ENCODE measurements at places on chromosomes 7 and 10.

DNA sequence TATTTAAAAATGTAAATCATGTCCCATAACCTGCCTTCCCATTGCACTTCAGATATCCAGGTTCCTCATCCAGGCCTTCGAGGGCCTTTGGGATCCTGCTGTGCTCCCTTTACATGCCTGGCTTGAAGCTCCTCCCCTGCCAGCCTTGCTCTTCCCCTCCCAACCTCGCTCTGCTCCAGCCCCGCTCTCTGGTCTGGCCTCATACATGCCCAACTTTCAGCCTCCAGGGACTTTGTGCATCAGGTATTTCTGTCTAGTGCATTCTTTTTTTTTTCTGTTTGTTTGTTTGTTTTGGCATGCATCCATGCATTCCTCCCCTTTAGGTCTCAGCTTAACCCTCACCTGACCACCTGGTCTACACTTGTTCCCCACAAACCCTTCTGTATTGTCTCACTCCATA lies 160.3 kb downstream of the SNX10 start:
- DNase-seq, result no peak

DNA sequence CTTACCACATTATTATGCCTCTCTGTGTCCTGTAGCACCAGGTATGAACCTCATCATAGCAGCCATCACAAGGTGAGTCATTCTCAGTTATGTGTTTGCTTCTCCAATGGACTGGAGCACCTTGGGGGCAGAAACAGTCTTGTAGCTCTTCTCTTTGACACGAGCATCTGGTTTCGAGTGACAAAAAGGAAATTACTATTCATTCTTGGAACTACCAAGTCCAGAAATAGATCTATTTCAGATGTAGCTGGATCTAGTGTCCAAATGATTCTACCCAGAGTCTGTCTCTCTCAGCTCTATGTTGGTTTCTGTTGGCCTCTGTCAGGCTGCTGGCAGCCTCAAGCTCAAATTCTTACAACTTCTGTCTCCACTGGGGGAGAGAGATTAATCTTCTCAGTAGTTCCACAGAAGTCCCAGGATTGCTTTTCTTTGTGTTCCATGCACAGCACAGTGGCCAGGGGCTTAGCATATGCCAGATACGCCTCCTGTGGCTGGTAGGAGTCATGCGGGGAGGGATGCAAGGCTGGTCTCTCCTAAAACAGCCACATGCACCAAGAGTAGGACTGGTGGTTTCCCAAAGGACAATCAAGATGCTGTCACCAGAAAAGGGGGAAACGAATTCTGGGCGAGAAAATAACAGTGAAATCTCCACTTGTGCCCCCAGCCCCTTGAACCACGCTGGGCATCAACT lies 37.2 kb upstream of the PAPSS2 start:
- DNase-seq, result no peak

DNA sequence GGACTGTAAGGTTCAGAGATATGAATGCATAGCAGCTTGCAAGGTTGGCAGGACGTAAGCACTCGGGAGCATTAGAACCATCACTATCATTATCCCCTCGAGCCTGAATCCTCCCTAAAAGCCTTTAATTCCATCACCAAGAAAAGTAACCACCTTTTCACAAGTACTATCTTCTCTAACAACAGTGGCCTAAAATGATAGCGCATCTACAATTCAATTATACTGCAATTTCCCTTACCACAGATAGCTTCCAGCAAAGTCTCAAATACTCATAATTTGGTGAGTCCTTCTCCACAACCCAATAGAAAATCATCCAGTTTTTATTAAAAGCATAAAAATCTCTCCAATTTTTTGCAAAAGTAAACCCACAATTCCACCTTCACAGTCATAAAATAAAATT lies 42.0 kb downstream of the COL1A2 start:
- DNase-seq, result no peak

DNA sequence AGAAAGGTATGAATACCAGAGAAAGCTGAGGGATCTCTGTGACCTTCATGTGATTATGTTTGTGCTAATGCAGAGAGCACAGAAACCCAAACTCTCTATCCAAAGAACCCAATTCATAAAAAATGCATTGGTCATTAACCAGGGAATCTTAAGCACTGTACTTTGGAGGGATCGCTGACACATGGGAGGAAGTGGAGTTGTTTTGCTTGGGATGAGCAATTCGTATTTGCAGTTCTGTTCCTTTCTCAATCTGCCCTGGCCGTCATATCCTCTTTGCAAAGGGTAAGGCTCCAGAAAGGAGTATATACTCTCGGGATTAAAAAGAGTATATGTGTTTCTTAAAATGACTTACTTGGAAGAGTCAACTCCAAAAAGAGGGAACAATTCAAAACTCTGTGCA lies 221.3 kb downstream of the POU6F2 start:
- no peak for DNase-seq

DNA sequence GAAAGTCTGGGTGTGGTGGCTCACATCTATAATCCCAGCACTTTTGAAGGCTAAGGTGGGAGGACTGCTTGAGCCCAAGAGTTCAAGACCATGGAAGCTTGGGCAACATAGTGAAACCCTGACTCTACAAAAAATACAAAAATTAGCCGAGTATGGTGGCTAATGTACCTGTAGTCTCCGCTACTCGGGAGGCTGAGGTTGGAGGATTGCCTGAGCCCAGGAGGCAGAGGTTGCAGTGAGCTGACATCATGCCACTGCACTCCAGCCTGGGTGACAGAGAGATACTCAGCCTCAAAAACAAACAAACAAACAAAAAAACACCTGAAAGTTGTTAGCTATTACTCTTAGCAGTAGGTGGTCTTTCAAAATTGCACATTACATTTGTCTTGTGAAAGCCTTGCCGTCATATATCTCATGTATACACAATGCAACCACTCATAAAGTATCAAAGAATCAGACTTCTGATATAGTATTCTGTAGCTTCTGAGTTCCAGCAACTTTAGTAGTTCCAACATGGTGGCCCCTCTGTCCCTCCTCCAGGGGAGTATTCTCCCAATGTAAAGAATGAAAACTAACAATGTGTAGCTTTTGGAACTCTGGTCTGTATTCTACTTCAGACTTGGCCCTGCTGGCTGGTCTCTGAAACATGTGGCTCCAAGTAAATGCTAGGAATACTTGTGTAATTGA lies 101.5 kb downstream of the ZNF92 start:
- no peak for DNase-seq

DNA sequence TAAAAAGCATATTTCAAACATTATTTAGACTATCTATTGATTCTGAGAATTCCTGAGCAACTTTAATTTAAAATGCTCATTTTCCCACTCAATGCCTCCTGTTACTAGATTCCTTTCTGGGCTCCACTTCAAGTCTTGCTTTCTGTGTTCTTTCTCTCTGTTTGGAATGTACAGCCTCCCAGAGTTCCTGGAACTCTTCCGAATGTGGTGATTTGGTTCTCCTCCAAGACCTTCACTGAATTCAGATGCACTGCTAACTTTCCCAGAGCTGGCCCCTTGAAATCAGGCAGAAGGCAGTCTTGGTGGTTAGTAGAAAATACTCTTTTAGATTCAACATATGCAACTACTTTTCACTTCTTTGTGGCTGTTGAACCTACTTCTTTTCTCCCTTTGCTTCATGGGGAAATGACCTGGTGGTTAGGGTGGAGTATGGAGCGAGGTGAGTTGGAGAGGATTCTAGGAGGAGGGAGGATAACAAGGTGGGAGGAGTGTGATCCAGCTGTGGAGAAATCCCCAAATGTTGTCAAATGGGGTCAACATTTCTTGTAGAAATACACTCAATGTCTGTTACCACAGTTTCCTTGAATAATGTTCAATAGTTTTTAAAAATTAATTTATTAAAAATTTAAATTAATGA lies 27.9 kb upstream of the CCDC7 start:
- DNase-seq, result no peak

- no peak for DNase-seq
These were observed 602.7 kb upstream of the NRP1 start for GRCh38 chr10:33937036-33937730.

DNA sequence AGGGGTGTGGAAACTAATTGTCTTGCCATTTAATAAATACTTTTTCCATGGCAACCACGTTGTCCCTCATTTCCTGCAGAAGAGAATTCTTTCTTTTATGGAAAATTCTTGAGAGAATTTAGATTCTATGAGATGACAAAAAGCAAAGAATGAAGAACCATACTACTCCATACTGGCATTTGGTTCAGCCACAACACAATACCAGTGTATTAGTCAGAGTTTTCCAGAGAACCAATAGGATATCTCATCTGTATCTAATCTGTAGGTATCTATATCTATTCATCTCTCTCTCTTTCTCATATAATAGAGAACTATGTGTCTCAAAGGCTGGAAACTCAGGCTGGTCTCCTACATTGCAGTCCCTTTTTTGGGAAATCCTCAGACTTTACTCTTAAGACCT lies 44.6 kb upstream of the NAMPT start:
- no peak for DNase-seq

DNA sequence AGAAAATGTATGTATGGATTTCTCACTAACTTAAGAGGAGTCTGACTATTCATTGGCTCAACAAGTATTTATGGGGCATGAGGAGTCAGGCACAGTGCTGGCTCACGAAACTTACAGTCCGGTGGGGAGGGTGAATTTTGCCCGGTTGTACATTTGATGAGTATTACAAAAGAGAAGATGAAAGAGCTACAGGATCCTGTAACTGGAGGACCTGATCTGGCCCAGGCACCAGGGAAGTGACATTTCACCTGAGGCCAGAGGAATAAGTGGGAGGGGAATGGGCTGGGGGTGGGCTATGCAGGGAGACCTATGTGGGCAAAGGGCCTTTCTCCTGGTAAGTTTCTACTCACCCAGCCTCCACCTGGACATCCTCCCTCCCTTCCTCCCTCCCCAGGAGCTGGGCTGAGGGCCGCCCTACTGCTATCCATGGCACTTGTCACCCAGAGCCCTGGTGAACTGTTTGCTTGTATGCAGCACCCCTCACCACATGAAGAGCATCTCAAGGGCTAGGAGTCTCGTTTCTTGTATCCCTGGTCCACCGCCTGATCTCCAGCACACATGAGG lies 101.1 kb upstream of the ZNF438 start:
- DNase-seq, result no peak

GRCh38 chr7:44157116-44158080 lies 16.3 kb upstream of the MYL7 start:
- DNase-seq, result no peak

- DNase-seq, result no peak
These were observed 24.1 kb upstream of the LRRC17 start for GRCh38 chr7:102888561-102889233.

- no peak for DNase-seq
These were observed 30.8 kb downstream of the HIF1AN start for GRCh38 chr10:100566561-100566960.

- no peak for DNase-seq
These were observed 49.2 kb downstream of the SVIL start for GRCh38 chr10:29585488-29585976.

- DNase-seq, result no peak
These were observed 44.0 kb downstream of the LAMB1 start for GRCh38 chr7:107958764-107959526.

- DNase-seq, result no peak
These were observed 54.2 kb downstream of the CDC123 start for GRCh38 chr10:12250181-12250580.

- DNase-seq, result no peak
These were observed 20.7 kb downstream of the PIK3AP1 start for GRCh38 chr10:96699613-96700012.

DNA sequence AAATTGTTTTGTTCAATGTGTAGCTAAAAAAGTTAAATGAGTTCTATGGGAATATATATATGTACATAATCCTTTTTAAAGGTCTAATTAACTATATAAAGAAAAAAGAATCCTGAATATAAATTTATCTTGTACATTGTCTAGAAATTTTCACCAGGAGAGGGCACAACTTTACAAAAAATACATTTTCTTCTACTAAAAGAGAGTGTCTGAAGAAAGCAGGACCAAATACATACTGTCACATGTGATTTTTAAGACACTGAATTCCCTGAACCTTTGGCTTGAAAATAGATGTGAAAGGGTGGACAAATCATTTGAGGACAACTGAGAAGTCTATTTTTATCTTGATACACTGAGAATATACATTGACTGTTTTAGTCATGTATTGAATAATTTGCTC lies 204.3 kb downstream of the DGKB start:
- DNase-seq, result no peak

DNA sequence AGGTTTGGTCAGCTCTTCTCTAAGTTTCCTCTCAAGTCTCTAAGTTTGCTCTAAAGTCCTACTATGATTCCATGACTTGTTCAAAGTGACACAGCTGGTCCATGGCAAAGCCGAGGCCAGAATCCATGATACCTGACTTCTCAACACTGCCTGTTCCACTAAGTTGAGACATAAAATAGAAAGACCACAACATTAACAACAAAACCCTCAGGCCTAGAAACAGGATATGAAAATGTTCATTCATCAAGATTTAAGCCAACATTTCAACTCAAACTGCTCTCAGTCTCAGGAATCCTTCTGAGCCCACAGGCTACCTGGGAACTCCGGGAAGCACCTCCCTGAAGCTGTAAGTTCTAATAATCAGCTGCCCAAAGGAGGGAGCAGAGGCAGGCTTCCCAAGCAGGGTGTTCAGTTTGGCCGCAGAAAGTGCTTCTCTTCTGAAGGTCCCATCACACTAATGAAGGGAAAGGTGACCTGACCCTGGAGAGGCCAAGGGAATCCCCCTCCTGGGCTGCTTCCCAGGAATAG lies 62.9 kb downstream of the STK17A start:
- DNase-seq, result no peak

GRCh38 chr10:116608686-116609594 lies 11.8 kb upstream of the PNLIPRP2 start:
- DNase-seq, result no peak

GRCh38 chr7:65239707-65240352 lies 133.8 kb upstream of the ZNF92 start:
- no peak for DNase-seq

- DNase-seq, result no peak
These were observed 12.1 kb upstream of the TRPV6 start for GRCh38 chr7:142897691-142898090.

DNA sequence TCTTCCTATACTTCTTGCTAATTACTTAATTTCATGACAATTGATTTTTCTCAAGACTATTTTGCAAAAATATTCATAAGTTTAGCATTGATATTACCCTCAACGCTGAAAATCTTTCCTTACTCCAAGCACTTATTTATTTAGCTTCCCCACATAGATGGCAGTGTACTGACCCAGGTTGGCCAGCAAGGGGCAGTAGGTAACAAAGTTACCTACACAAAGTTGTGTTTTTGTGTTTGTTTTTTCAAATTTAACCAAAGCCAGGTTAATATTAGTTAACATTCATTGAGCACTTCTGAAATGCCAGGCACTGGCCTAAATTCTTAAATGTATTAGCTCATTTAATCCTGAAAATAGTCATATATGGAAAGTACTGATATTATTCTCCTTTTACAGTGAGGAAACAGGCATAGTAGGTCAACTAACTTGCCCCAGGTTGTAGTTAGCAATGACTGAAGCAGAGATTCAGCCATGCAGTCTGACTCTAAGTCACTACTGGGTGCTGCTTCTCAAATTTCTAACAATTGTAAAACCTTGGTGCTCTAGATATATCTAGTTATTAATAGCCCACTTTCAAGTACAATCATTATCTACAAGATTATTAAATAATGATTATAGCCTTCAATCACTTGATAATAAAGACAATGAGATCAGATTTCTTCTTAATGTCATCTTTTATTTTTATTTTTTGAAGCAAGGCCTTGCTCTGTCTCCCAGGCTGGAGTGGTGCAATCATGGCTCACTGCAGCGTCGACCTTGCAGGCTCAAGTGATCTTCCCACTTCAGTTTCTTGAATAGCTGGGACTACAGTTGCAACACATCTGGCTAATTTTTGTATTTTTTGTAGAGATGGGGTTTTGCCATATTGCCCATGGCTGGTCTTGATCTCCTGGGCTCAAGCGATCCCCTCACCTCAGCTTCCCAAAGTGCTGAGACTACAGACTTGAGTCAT lies 5.8 kb upstream of the GGCT start:
- no peak for DNase-seq

GRCh38 chr10:46301056-46301645 lies 14.4 kb downstream of the ANTXRL start:
- no peak for DNase-seq

All from stimulated activated CD4-positive, alpha-beta T cell treated with anti-CD3 and anti-CD28 coated beads, Interleukin-12 subunit alpha, Interleukin-12 subunit beta, amount 100 ng/mL, for 4 hours (primary cell).